ENCODE measurements at places on chromosomes 2 and 18.

- DNase-seq = no peak
These were observed 140.5 kb upstream of the HNRNPA3 start for GRCh38 chr2:177072090-177072489.

DNA sequence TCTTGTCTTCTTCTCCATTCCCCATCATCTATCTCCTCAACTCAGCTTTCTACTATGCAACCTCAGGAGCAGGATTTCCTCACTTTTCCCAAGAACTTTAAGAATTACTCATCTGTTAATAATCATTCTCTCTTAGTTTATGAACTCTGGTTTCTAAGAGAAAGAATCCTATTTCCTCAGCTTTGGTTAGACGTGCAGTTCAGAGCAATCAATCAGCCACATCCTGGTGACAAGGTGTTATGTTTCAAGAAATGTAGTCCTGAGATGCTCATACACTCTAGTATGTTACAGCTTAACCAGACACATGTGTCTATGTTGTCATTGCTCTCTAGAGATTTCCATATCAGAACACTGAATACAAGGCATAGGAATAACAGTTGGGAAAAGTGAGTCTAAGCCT, 277.9 kb downstream of the MBD2 start:
- DNase-seq = no peak

GRCh38 chr18:74896390-74896991, 298.8 kb downstream of the ZNF407 start:
- DNase-seq = peak; percentile 4

DNA sequence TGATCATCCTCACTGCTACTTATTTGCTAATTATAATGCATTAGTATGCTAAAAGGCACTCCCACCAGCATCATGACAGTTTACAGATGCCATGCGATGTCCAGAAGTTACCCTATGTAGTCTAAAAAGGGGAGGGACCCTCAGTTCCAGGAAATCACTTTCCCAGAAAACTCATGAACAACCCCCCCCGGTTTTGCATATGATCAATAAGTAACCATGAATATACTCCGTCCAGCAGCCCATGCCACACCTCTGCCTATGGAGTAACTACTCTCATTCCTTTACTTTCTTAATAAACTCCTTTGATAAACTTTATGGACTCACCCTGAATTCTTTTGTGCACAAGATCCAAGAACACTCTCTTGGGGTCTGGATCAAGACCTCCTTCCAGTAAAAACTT, 86.8 kb downstream of the MALT1 start:
- no peak for DNase-seq

DNA sequence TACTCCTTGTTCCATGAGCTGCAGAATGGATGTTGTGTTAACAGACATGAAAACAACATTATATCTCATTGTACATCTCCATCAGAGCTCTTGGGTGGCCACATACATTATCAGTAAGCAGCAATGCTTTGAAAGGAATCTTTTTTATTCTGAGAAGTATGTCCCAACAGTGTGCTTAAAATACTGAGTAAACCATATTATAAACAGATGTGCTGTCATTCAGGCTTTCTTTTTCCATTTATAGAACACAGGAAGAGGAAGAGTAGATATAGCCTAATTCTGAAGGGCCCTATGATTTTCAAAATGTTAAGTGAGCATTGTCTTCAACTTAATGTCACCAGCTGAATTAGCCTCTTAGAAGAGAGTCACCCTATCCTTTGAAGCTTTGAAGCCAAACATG, 44.3 kb upstream of the CABYR start:
- no peak for DNase-seq

GRCh38 chr2:3801506-3801905, 98.1 kb downstream of the DCDC2C start:
- DNase-seq = no peak

DNA sequence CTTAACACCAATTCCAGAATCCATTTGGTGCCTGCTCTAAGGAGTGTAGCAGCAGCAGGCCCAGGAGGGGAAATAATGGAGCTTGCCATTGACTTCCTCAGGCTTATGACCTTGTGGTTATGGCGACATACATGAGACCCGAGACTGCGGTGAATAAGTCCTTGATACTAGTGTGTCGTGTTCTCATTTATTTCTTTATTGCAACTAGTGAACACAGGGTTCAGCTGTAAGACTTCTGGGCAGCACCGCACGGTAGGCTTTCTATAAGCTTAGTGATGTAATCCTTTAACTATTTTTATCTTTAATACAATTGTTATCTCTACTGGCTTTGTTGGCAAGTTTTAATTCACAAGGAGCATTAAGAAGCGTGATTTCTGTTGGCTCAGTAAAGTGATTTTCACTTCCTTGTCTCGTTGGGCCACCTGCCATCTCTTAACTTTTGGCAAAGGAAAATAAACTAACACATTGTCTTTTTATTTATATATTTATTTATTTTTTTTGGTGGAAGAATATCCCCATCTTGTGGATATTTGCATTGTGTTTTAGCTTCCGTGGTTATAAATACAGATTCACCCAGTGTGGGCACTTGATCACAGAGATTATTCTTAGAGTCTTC, 139.8 kb downstream of the LTBP1 start:
- no peak for DNase-seq

DNA sequence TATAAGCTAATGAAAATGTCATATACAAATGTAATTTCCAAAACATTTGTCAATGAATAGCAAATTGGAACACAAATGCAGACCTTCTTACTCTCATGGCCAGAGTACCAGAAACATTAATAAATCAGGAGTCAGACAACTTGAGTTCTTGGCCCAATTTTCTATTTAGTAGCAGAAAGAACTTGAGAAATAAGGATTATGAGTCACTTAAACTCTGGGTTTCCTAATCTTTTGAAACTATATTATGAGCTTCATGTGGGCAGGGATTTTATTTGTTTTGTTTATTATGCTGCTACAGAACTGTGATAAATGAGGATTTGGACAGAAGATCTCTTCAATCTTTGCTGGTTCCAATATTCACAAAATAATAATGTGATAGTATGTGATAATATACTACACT, 686.7 kb downstream of the NR4A2 start:
- no peak for DNase-seq

- DNase-seq = no peak
These were observed 2.2 kb downstream of the RBM45 start for GRCh38 chr2:178114462-178114861.

DNA sequence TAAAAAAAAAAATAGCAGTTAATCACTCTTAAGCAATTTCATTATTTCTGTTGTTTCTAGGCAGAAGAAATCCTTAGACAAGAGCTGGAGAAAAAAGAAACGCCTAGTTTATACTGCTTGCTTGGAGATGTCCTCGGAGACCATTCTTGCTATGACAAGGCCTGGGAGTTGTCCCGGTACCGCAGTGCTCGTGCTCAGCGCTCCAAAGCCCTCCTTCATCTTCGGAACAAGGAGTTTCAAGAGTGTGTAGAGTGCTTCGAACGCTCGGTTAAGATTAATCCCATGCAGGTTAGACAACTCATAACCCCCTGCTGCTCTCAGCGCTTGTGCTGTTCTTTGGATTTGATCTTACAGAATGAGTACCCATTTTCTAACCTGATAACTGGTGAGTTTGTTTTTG, 130.4 kb downstream of the TTC27 start:
- no peak for DNase-seq

DNA sequence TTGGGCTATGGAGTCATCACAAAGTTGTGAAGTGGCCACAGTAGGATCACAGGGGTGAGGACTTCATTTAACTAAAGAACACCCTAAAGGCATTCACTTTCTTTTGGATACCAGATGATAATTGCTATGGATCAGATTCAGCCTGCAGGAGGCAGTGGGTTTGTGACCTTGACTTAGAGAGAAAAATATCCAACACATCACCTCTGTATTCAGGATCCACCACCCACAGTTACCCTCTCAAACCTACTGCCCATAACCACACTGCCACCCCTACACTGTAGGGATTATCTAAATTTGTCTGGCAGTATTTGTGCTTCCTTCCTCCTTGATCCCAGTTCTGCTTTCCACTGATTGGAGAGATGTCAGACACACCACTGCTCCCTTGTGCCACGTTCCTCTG, 269.4 kb downstream of the MYCN start:
- DNase-seq = no peak

GRCh38 chr2:221254299-221254698, 317.8 kb downstream of the EPHA4 start:
- DNase-seq = no peak

GRCh38 chr2:217364224-217364623, 504.4 kb upstream of the TNP1 start:
- DNase-seq = no peak

- DNase-seq = no peak
These were observed 40.4 kb downstream of the L3MBTL4 start for GRCh38 chr18:6374340-6374739.

GRCh38 chr18:49817947-49818346, 4.6 kb upstream of the ACAA2 start:
- DNase-seq = no peak

DNA sequence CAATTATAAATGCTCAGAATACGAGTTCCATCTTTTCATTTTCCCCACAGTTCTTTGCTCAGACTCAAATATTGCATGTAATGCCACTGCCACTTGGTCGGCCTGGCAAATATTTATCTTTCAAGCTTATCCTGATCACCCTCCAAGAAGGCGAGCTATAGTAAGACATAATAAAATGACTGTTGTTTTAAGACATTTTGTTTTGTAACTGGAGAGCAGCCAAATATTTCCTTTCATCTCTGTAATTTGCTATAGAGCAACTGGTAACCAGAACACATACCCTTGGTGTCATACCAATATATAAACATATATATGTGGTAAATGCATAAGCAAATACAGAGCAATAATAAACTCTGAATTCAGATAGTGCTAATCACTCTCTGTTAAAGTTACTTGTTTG, 7.3 kb upstream of the ATL2 start:
- DNase-seq = no peak

- DNase-seq = no peak
These were observed 22.7 kb upstream of the DSC3 start for GRCh38 chr18:31065036-31065773.

DNA sequence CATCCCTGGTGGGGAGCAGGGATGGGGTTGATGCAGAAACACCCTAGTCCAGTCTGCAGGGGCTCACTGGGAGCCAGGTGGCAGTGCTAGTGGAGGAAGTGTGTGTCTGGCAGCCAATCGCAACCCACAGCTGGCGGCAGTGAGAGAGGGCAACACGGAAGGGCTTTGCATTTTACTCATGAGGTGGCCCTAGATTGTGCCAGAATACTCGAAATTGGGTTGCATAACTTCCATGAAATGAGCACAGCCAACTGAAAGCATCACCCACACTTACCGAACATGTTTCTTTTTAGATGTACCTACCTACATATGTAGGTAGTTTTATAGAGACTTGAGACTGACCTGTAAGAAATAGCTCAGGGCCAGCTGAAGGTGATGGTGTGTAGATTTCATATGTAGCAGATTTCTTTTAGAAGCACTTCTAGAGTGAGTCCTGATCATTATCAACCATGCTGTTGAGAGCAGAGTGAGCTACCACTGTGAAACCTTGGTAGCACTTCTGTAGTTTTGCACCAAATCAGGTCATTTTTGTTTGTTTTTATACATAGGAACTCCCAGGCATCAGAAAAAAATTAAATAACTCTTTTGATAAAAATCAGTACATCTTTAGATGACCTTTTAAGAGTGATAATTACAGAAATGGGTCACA, 13.0 kb downstream of the IL18R1 start:
- no peak for DNase-seq

GRCh38 chr2:28510184-28510583, 14.3 kb downstream of the PLB1 start:
- DNase-seq = no peak

DNA sequence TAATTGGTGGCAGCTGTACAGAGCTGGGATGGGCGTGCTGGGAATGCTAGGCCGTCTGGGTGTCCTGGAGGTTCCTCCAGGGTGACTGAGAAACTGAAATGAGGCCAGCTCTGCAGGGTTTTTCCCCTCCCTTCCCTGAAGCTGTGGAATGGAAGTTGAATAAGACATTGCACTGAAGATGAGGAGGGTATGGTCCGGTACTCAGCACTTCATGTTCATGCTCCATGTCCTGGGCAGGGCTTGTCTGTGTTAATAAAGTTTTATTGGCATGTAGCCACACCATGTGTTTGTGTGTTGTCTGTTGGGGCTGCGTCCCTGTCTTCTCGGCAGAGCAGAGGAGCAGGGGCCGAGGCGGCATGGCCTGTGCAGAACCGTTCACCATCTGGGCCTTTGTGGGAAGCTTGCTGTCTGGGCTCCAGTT, 154.0 kb downstream of the LDLRAD4 start:
- DNase-seq = no peak

DNA sequence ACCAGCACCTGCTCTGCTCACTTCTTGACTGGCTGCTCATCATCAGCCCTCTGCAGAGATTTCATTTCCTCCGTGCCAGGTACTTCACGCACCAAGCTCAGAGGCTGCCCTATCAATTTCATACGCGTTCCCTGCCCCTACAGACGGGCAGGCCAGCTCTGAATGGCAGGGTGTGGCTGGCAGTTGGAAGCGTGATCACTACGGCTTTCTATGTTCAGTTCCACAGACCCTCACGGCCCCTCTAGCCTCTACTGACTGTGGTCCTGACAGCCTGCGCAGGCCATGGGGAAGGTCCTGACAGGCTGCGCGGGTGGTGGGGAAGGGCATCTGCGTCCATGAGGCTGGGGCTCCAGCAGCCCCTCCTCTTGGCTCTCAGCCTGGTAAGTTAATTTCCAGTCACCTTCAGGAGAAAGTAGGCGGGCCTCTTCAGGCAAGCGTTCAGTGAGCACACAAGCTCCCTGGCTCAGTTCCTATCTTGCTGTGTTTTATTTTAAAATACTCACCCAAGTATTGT, 154.8 kb downstream of the ZNF236 start:
- no peak for DNase-seq

DNA sequence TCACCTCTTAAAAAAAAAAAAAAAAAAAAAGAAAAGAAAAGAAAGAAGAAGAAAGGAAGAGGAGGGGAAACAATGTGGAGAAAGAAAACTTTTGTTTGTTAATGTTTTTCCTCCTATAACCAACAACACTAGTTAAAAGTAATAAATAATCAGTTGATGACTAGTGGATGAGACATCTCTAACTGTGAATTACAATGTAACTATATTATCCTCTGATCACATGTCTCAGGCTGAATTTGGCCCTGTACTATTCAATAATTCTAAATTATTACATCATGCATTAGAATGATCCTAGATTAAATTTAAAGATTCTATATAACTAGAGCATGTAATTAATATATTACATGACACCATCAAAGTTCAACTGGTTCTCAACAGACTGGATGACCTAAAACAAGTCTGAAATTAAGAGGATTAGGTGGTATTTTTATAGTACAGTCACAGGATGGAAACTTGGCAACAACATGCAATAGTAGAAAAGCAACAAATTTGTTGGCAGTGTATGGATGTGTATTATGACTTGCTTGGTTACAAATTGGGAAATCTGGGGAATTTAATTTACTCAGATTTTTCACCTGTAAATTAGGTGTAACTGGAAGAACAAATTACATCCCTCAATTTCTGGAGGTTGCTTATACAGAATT, 269.3 kb upstream of the SETBP1 start:
- no peak for DNase-seq

- DNase-seq = no peak
These were observed 122.6 kb downstream of the BCL2L11 start for GRCh38 chr2:111243295-111243694.

- no peak for DNase-seq
These were observed 21.2 kb downstream of the GORASP2 start for GRCh38 chr2:170950221-170950761.

- no peak for DNase-seq
These were observed 130.3 kb upstream of the CCDC68 start for GRCh38 chr18:55089610-55090009.

- DNase-seq = no peak
These were observed 39.6 kb downstream of the RAB3GAP1 start for GRCh38 chr2:135091681-135092080.
